Amniotic stem cell (primary cell): ENCODE measurements at places on chromosomes 2 and 18.

DNA sequence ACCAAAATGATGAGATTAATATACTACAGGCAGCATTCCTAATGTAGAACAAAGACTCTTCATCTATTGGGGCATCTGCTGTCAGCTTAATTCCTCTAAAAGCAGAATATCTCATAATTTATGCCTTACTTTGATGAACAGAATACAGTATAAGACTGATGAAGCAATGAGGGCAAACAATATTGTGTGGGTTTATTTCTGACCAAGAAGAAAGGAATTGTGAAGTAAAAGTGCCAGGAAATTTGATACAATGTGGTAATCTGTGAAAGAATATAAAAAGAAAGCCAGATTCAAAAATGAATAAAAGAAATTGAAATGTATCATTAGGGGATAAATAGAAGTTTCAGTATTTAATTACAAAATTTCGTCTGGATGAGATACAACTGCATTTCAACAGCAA is 78.8 kb upstream of the TTC21B start:
- no peak for DNase-seq

DNA sequence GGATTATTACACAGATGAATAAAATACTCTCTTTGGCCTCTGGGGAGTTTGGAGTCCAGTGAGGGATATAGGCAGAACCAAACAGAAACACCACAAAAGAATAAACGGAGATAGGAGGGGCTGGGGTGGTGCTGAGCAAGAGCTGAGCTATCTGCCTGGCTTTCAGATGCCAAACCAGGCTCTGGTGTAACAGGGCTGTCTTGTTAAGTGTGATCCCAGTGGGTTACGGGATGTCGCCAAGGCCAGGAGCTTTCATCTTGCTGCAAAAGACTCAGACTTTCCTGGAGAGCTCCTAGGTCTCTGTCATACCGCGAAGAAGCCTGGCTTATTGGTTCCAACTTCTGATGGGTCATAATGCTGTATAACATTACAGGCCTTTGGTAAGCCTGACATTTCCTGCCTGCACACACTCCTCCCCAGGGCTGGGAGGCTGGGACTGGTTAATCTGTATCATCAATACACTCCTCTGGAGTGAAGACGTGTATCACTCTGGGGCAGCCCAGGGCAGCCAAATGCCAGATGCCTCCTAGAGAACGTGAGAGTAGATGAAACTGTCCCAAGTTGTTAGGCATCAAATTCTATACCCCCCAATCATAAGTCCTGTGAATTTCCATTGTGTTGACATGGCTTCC is 60.5 kb downstream of the STPG4 start:
- DNase-seq = no peak

GRCh38 chr2:45209875-45210274 is 200.6 kb upstream of the SIX2 start:
- no peak for DNase-seq

GRCh38 chr2:31219131-31219969 is 2.0 kb upstream of the CAPN14 start:
- DNase-seq = no peak

- DNase-seq = no peak
These were observed 469.5 kb upstream of the LINC00305 start for GRCh38 chr18:64618390-64618789.

- no peak for DNase-seq
These were observed 64.1 kb downstream of the SOX11 start for GRCh38 chr2:5756272-5756671.

DNA sequence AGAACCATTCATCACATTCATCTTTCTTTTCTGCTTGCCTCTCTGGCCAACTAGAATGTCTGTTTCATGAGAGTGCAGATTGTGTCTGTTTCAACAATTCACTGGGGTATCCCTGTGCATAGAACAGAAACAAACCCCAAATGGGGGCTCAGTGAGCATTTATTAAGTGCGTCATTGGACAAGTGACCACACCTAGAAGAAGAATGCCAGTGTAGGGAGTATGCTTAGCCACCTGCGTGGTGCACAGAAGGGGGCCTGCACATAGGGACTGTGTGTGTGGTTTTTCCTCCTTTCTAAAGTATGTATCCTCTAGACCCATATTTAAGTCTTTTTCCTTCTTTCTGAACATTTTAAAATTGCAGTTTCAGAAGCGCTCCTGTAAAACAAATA is 255.9 kb downstream of the AGAP1 start:
- DNase-seq = no peak

GRCh38 chr2:50018292-50018691 is 864.0 kb upstream of the FSHR start:
- DNase-seq = no peak

DNA sequence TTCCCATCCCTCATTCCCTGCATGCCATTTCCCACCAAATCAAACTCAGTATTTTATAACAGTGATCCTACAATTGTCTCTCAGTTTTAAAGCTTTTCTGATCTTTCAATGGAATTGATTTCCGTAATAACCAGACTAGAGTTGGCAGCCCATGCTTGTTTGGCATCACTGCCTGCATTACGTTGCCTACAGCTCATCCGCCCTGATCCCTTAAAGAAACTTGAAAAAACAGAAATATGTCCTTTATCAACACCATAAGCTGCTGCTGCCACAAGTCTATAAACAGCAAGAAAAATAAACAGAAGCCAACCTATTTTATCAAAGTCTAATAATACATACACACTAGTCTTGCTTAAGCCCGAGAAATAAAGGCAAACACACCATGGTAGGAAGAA is 331.0 kb downstream of the METTL4 start:
- DNase-seq = no peak

- no peak for DNase-seq
These were observed 118.3 kb upstream of the NETO1 start for GRCh38 chr18:72986103-72986502.

DNA sequence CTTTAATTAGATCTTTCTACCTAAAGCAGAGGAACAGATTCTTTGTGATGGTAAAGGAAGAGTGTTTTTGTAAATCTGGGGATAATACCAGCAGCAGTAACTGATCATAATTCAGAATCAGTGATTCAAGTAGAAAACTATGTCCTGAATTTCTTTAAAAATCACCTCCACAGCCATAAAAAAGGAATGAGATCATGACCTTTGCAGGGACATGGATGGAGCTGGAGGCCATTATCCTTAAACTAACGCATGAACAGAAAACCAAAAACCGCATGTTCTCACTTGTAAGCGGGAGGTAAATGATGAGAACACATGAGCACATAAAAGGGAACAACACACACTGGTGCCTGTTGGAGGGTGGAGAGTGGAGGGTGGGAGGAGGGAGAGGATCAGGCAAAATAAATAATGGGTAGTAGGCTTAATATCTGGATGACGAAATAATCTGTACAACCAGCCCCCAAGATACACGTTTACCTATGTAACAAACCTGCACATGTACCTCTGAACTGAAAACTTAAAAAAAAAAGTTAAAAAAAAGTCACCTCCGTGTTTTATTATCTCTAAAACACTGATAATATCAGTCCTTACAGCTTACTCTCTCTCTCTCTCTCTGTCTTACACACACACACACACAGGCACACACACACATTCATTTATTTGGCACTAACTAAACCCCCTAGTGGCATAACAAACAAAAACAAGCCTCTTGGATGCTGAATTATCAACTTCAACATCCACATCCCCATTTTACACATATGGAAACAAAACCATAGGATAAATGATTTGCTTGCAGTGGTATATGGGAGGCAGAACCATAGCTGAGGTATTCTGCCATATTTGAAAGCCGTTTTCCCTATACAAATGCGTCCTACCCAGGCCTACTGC is 1.4 kb downstream of the TM4SF20 start:
- no peak for DNase-seq

DNA sequence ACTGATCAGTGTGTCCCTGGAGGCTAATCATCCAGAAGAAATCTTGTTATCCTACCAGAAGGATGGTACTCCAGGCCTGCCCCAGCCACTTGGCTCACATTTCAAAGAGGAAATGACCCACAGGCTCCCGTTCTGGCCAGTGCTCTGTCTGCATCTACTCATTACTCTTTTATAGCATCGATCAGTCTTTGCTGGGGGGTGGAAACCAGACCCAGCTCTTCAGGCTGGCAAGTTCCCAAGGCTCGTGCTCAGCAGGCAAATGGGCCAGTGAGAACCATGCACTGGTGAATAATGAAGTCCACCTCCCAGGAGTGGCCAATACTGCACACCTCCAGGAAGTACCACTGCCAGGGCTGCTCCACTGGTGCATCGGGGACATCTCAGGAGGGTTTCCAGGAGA is 38.8 kb downstream of the DNER start:
- no peak for DNase-seq

GRCh38 chr2:226835420-226835795 is 446 bp upstream of the RHBDD1 start:
- no peak for DNase-seq

GRCh38 chr2:23532391-23533337 is 147.7 kb downstream of the KLHL29 start:
- no peak for DNase-seq

GRCh38 chr2:169324581-169325260 is 37.6 kb downstream of the LRP2 start:
- DNase-seq = no peak

GRCh38 chr18:77464917-77465316 is 215.3 kb downstream of the GALR1 start:
- no peak for DNase-seq

- DNase-seq = no peak
These were observed 29.2 kb upstream of the KCNS3 start for GRCh38 chr2:17849275-17849674.

DNA sequence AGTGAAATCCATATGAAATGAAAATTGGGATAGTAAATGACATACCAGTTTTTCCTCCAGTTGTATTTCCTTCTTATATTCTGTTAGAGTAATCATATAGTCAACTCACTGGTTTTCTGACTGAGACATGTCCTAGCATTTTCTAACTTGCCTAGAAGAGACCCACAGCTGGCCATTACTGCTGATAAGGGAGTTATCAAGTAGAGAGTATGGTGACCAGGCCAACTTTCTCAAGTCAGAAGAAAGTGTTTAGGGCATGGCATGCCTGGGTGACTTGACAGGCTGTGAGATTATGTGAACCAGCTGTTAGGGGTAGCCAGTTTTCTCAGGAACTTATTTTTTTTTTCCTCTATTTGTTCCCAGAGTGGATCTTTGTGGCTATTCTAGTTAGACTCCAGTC is 81.2 kb downstream of the GPD2 start:
- DNase-seq = no peak

DNA sequence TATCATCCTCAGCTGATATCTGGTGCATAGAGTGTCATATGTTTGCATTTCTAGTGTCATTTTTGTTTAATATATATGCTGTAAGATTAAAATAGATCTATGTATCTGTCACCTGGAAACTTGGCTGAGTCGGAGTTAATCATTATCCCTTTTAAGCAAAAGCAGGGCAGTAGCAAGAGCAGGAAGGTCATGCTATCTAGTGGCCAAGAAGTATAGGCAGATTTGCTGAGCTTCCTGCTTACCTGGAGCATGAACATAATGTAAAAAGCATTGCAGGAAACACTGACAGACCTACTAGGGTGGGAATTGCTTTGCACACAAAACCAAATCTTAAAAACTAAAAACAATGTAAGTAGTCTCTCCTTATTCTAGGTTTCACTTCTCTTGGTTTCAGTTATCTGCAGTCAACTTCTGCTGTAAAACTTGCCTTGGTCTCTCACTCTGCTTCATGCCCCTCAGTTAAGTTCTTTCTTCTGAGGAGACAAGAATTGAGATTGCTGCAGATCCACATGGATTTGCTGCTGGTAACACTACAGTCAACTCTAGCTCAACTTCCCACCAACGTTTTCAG is 295.3 kb downstream of the CDH7 start:
- no peak for DNase-seq

- no peak for DNase-seq
These were observed 6.5 kb downstream of the MAP4K4 start for GRCh38 chr2:101704046-101704466.

DNA sequence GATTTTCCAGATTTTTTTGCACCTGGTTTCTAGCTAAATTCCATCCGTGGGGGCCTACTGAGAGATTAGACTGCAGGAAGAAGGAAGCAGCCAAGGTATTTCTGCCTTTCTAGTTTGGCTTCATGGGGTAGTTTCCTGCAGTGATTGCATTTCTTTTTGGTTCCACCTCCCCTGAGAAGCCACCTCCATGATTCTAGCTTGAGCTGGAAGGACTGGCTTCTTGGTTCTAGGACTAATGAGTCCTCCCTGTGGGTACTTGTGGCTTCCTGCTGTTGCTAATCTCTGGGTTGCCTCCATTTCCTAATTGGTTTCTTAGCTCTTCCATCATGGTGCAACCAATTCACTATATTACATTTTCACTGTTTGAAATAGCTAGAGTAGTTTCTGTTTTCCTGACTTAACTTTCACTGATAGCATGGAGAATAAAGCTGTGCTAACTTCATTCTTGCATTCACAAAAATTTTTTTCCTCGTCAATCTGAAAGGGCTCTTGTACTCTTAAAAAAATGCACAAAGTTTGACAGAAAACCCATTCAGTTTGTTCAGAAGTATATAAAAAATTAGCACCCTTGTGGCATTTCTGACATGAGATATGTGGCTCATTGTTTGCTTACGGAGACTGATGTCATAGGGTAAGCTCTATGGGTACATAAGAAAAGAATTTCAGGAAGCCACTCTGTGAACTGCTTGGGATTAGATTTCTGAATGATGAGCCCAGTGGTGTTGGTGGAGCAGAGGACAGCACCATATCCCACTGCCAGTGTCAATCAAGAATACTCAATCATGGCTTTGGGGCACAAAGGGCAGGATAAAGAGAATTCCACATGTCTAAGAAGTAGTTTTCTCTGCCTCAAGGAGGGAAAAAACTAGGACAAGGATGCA is 242.8 kb upstream of the RBMS1 start:
- peak; percentile 32 for DNase-seq

DNA sequence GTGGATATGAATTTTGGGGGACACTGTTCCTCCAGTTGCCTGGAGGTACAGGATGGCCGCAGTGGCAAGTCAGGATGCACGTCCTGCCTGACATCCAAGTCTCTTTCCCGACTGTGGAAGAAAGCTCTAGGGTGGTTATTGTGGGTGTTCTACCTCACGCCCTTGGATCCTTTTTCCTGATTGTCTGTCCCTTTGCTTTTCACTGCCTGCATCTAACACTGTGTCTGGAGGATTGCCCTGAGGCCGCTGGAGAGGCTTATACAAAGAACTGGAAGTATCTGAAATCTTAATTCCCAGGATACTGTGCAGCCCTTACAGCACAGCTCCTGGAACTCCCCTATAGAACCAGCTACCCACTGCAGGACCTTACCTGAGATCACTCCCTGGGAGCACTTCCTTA is 250.5 kb downstream of the TFCP2L1 start:
- no peak for DNase-seq

DNA sequence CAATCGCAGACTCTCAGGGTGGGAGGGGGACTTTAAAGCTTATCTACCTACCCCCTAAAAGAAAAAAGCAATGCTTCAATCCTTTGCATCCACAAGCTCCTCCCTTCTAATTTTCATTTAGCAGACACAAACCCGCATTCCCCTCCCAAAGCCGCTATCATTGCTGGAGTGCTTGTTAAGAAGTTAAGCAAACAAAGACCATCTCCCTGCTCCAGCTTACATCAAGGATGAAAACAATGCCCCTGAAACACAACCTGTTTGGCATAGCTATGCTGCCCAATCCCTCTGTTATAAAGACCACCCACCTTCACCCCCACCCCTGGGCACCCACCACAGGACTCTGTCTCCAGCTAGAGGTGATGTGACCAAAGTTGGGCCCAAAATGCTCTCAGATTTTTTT is 33.0 kb downstream of the REEP1 start:
- no peak for DNase-seq

- no peak for DNase-seq
These were observed 103.0 kb downstream of the HNRNPLL start for GRCh38 chr2:38499548-38500282.
